ENCODE measurements at places on chromosomes 1 and 21.

DNA sequence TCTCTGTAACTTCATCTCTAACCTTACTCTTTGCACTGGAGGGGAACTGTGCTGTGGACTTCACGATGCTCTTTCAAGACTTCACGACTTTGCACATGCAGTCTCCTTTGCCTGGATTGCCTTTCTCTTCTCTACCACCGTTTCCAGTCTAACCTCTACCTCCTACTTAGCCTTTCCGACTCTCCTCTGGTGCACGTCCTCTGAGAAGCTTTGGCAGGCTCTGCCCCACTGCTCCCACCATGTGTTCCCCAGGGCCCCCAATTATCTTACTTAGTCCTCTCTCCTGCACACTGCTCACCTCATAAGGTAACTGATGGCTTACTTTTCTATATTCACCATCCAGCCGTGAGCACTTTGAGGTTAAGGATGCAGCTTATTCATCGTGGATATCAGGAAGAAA is 101.7 kb upstream of the GJB5 start:
- no peak for DNase-seq

DNA sequence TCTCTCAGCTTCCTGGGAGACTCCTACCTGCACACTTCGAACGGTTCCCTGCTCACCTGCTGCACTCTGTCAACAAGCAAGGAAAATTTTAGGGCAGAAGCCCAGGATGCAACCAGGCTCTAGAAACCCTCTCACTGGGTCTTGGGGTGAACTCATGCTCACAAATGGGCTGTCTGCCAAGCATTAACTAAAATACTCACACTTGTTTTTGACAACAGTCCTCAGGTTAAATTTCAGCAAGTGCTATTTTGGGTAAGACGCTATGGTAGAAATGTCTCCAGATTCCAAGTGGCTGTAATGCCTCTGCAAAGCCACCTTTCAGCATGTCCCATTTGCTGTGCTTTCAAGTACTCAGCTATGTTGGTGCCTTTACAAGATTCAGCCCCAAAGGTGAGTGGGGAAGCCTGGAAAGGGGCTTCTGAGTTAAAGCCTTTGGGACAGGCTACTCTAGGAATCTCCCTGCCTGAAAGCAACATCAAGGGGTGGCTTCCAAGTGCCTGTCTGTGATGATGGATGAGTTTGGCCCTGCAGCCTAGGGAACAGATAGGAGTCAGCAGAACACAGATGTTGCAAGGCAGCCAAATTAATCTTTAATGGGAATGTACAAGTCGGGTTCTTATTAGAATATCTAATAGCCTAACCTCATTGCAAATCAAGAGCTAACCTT is 211.9 kb upstream of the SPAG17 start:
- no peak for DNase-seq

DNA sequence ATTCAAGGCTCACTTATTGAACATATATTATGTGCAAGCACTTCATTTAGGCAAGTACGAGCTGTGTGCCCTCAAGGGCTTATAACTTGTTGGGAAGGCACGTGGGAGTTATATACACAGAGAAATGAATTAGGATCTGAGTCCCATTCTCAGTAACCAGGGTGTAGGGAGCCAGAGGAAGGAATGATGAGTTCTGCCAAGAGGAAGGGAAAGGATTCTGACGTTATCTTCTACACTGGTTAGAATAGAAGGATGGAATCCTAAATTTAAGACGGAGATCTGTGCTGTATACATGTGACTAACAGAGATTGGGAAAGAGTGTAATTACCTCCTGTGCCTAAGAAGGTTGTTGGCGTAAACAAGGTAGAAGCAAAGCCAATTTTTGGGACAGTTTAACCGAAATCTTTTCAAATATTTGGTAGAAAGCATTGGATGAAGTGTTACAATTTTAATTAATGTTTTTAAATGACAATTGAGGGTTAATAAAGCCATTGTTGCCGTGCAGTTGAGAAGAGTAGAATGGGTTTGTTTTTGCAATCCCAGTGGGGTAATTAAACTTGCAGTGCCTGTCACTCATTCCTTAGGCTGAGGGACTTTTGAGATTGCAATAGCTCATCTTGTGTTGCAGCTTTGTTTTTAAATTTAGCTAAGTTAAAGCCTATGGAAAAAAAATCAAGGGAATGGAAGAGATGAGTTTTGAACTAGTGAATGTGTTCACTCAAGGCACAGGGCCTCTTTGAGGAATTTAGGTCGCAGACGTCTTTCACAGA is 177.2 kb downstream of the NFIA start:
- no peak for DNase-seq

- no peak for DNase-seq
Measured at GRCh38 chr1:71640998-71641397, 560.2 kb upstream of the ZRANB2 start.

- no peak for DNase-seq
Measured at GRCh38 chr1:203308328-203308922, 3.1 kb downstream of the BTG2 start.

DNA sequence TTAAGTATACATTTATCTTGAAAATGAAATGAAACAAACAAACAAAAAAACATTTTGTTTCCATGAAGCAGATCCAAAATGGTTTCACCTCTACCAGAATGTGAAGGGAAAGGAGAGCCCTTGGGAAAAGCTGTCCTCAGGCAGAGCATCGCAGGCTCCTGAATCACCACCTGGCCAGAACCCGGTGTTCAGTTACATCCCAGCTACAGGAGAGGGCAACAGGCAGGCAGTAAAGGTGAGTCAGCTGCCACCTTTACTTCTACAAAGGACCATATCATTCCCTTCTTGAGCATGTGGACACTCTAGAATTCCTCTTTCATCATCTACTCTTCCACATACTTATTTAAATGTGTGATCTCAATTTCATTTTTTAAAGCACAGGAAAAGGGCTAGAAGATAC is 151.2 kb downstream of the PIGK start:
- DNase-seq = no peak

DNA sequence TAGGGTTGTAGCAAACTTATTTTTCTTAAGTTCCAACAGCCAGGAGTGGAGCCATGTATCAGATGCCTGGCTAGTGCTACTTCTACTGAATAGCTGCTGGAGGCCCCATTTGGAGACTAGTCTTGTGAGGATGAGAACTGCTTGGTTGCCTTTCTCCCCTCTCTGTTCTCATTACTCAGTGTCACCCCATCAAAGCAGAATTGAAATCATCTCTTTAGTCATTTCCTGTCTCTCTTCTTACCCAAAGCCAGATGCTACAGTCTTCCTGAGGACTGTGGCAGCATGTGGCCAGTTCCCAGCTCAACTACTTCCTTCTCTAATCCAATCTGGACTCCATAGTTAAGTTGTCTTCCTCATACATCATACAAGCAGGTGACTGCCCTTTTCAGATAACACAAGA is 197.5 kb downstream of the BRINP2 start:
- DNase-seq = no peak

- DNase-seq = no peak
Measured at GRCh38 chr21:30900881-30901280, 19.5 kb upstream of the KRTAP11-1 start.

DNA sequence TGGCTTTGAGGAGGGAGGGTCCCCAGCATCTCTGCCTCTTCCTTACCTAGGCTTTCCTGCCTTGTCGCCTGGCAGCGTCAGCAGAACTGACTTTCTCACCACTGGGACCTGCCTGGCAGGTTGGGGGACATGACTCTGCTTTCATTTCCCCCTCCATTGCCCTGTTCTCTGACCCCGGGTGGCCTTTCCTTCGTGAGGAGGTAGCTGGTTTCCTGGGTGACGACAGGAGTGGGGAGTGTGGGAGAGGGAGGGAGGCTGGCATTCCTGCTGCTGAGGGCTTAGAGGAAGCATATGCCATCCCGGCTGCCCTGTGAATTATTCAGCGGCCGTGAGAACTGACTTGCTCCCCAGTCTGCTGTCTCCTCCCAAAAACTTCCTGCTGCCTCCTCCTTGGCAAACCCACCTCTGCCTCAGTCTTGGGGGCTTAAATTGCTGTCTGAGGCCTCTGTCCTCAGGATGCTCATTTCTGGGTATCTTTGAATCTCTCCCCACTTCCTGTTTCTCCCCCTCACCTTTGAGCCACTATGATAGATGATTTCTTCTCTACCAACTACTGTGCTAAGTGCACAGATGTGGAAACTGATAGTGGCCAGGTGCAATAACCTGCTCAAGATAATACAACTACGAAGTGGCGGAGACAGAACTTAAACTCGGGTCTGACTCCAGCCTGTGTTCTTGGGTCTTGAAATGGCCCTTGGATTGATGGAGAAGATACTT is 182.0 kb upstream of the CSF3R start:
- DNase-seq = no peak

- no peak for DNase-seq
Measured at GRCh38 chr1:236491469-236492136, 32.2 kb upstream of the LGALS8 start.
